ENCODE measurements at places on chromosomes 12 and 14. TPM values are rescaled to one million over a fixed set of nuclear protein-coding genes. Genes with fewer than 3 reads are reported as not detected.

DNA sequence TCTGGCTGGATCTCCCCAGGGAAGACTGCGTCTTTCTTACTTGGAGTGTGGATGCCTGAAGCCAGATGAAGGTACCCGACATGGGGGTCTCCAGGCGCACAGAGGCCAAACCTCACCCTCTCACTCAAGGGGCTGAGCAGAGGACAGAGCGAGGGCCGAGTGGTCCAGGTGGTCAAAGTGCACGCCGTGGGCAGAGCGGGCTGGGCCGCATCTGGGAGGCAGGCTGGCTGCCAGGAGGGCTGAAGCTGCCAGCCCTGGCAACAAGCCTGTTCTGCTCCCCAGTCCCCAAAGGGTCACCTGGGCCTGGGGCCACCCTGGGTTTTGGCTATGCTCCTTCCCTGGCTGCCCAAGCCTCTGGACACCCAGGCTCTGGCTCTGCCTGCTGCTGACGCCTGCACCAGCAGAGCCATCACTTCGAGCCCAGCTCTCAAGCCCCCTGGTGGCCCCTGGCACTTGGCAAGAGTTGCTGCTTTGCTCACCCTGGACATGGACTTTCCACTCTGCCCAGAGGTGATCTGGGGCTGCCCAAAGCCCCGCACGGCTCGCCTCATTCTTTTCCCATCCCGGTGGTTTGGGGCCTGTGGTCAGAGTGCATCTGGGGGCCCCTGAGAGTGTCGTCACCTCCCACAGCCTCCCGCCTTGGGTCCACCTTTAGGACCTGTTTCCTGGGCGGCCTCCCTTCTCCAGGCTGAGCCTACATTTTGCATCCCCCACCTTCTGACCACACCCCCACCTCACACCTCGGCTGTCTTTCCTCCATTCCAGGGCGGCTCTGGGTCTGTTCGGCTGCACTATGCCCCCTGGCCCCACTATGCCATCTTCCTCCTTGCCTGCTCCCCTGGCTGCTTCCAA lies 2.8 kb downstream of the ADSS1 start:
- DNase-seq, result no peak

Gene SDS
- 0.66 TPM for total RNA-seq

GRCh38 chr12:92074889-92075288 lies 70.8 kb downstream of the BTG1 start:
- no peak for DNase-seq

DNA sequence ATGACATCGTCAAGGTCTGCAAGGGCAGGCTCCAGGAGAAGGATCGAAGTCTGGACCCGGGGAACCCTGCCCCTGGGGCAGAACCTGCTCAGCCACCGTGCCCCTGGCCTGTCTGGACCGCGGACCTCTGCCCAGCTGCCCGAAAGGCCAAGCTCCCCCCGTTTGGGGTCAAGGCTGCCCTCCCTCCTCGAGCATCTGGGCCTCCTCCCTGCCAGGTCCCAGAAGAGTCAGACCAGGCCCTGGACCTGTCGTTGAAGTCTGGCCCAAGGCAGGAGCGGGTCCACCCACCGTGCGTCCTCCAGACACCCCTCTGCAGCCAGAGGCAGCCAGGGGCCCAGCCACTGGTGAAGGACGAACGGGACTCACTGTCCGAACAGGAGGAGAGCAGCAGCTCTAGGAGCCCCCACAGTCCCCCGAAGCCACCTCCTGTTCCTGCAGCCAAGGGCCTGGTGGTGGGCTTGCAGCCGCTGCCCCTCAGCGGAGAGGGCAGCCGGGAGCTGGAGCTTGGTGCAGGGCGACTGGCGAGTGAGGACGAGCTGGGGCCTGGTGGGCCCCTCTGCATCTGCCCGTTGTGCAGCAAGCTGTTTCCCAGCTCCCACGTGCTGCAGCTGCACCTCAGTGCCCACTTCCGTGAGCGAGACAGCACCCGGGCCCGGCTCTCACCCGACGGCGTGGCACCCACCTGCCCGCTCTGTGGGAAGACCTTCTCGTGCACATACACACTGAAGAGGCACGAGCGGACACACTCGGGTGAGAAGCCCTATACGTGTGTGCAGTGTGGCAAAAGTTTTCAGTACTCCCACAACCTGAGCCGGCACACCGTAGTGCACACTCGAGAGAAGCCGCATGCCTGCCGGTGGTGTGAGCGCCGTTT lies 856 bp downstream of the ZBTB42 start:
- no peak for DNase-seq

DNA sequence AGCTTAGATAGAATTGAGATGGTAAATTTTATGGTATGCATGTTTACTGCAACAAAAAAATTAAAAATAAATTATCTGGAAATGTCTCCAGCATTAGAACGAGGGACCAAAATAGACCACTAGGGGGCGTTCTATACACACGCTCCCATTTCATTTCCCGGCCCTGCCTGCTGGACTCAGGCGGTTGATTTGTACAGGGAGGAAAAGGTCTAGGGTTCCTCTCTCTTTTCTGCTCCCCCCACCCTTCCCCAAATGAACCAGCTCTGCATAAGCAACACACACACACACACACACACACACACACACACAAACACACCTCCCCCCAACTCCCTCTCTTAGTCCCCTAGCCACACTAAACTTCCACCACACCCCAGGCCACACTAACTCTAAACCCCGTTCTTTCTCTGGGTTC lies 7.8 kb upstream of the DTX1 start:
- DNase-seq, result peak; percentile 78

Gene AVPR1A
- not detected for total RNA-seq

Gene ACSM4
- 1.9 TPM for total RNA-seq

Gene MYH6
- total RNA-seq, result 0.03 TPM

DNA sequence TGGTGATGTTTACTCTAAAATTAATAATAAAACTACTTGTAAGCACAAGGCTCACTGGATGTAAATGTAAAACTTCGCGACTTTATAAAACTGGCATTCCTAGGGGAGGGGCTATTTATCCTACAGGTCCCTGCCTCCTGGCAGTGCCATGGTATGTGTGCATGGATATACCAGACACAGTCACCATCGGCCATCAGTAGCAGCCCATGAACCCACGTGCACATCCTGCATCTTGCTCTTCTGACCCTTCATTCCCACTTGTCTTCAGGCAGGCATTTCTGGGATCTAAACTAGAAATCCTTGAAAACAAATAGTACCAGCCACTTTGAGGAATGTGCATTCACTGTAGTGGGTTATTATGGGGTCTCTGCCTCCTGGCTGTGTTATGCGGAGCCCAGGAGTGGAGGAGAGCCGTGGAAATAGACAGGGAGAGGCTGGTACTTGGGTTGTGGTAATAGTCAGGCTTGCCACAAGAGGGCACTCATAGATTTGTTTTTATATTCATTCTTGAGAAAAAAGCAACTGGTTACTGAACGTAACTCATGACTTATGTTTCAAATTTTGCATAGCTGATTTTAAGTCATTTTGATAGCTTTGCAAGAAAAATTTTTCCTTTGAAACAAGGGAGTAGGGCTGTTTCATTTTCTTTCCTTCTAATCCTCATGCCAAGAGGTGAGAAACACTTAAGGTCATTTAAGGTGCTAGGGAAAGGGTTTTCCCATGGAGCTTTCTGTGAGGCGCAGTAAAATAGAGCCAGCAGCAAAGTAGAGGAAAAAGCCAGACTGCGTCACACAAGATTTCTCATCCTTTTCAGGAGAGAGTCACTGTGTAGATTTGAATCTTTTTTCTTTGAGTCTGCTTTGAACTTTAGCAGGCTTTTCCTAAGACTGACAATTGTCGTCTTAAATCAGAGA lies 17.4 kb upstream of the GALNT16 start:
- peak; percentile 84 for DNase-seq

DNA sequence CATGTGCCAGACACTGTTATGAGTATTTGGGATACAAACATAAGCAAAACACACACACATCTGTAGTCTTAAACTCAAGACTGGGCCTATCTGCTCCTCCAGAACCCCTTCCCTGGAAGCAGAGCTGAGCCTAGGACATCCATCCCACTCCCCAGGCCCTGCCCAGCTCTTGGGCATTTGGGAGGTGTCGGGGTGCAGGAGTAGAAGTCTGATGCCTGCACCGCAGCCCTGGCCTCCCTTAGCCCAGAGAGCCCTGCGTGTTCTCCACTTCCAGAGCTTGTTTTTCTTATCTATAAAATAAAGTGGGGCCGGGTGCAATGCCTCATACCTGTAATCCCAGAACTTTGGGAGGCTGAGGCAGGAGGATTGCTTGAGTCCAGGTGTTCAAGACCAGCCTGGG lies 11.7 kb downstream of the HSP90AA1 start:
- DNase-seq, result no peak

DNA sequence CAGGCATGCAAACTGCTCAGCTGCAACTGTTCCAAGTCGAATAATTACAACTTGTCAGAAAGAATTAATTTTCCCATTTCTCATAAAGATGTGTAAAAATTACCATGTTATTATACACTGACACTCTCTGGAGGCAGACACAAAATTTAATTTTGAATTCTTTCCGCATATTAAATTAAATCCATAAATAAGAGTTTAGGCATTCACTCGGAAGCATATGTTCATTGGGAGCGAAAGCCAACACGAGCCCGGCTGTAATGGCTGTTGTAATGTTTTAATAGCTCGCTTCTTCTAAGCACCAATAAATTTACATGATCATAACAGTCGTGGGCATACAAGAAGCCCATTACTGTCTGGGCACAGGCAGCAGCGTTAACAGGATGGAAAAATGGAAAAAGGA lies 189.6 kb upstream of the SOX5 start:
- DNase-seq, result no peak

Gene ZC3H14
- total RNA-seq, result 69.3 TPM

Data from H7 (cell line).